NCI-H187 treated with DMSO at 0.1 percent for 48 hours (cell line): ENCODE measurements at places on chromosomes 11 and 22.

GRCh38 chr11:44066732-44067141, 667 bp downstream of the ACCS start:
- no peak for DNase-seq

DNA sequence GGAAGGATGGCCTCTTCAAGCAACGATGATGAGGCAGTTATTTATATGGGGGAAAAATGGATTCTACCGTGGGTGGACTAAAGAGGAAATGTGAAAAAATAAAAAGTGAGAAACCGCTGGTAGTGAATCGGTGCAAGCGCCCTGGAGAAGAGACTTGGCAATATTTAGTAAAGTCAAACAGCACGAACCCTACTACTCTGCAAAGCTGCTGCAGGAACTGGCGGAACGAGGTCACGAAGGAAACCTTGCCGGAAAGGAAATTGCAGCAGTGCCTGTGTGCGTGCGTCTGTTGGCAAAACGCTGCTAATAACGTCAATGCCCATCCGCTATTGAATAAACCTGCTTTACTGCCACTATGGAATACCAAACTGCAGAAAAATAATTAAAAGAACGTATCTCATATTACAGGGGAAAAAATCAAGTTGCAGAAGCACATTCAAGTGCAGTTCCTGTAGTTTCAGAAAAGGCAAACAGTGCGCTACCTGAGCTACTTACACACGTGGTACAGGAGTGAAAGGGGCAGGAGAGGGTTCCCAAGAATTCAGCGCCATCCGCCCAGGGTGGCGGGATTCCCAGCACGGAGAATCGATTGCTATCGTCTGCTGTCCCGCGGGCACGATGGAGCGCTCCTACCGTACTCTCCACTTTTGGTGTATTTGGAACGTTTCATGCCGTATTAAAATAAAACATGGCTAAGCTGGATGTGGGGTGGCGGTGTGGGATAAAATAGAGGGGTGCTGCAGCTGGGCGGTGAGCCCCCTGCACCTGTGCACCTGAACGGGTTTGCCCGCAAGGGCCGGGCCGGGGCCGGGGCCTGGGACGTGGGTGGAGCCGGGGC, 585 bp upstream of the NADSYN1 start:
- DNase-seq, result no peak

DNA sequence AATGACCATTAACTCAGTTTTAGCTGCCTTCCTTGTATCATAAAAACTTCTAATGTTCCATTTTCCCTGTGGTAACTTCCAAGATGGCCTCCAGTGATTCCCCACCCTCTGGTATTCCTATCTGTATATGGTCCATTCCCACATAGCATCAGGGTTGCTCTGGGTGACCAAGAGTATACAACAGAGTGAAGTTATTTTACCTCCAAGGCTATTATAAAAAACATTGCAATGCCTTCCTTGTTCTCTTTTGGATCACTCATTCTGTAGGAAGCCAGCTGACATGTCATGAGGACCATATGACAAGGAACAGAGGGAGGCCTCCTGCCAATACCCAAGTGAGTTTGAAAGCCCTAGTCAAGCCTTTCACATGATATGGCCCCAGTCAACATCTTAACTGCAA, 30.1 kb downstream of the ZNF280B start:
- no peak for DNase-seq

DNA sequence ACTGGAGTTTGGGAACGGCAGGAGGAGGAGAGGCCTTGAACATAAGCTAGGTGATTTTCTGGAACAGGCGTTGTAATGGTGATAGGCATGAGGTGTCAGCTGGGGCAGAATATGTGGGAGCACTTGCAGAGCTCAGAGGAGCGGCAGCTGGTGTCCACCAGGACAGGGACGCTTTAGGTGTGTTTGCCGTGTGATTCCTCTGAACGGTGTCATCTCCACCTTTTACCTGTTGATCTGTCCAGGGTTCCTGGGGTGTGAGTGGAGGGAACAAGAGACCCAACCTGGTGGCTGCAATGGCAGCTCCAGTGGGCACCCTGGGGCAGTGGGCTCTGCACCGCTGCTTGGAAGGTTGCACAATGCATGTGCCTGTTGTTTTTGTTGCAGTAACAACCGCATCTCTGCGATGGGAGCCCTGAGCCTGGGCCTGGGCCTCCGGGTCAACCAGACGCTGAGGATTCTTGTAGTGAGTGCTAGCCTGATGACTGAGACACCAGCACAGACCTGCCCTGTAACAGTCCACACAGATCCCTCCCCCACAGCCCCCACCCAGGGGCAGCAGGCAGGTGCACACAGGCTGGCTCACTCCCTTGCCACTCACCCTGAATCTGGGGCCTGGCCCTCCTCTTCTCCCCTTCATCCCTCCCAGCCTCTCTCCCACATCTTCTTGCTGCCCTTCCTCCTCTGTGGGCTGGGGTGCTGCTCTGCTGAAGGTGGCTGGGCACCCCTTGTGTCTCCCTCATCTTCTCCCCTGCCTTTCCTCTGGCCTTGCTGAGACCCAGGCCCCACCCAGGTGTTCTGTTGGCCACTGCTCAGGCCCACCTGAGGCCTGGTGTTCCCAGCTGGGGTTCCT, 9.2 kb downstream of the LRRC74B start:
- DNase-seq, result no peak

- no peak for DNase-seq
These were observed 179.2 kb upstream of the MTMR2 start for GRCh38 chr11:96103102-96103501.

DNA sequence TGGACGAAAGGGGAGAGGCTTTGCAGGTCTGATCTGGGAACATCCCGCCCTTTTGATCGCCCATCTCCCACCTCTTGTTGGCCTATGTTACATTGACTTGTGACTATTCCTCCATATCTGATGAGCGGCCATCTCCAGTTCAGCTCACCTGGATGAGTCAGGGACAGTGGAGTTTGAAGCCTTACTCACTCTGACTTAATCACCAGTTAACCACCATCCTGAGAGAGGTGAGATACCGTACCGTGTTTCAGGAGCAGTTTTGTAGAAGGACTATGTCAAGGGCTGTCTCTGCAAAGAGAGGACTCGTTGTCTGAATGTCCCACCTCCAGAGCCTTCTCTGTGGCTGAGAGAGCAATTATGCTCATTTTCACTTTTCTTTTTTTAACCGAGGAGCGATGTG, 771.7 kb downstream of the NTM start:
- DNase-seq, result no peak

GRCh38 chr11:128824191-128825049, 42.7 kb downstream of the KCNJ1 start:
- no peak for DNase-seq

- DNase-seq, result no peak
These were observed 5.2 kb downstream of the ROBO3 start for GRCh38 chr11:124870430-124870829.

DNA sequence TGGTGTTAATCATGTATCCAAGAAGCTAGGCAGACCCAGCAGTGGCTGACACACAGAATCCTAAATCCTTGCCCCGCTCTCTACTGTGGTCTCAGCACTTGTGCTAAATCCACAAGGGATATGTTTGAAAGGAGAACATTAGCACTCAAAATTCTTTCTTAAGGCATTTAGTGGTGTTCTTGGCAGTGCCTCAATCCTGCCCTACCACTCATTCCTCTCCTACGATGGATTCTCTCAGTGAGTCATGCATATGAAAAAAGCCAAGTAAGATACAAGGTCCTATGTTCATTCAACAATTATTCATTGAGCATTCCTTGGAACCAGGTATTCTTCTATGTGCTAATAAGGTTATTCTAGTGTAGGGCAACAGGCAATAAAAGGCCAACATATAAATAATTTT, 31.2 kb downstream of the RRP8 start:
- no peak for DNase-seq

DNA sequence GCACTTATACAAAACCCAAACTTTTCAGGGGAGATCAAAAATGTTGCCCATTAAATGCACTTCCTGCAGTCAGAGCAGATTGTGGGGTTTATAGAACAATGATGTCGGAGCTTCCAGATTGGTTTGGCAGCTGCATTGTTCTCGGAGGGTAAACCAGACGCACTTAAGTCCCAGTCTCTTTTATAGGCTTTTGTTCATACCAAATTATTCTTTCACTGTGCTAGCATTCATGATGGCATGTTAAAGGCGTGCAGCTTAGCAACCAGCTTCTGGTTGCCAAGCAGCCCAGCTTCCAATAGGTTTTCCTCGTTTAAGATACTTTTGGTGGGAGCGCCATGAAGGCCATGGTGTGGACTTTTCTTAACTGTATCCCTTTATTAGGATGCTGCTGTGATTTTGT, 40.9 kb downstream of the ZC3H12C start:
- DNase-seq, result peak; percentile 27

DNA sequence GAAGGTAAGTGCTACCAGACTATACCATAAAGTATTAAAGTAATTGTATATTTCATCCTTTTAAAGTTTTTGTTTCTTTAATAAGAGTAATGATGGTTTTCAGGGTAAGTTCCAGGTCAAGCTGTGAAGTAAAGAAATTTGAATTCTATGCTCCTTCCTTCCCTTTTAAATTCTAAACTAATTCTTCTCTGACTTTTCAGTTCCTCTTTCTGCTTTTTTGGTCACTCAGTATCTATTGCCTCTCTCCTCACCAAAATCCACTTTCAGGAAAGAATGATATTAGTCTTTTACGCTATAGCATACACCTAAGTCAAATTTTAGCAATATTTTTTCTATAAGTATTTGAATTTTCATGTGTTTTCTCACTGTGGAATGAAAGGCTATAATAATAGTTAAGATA, 8.2 kb downstream of the MMP8 start:
- no peak for DNase-seq

GRCh38 chr22:35892192-35892591, 136.4 kb downstream of the RBFOX2 start:
- DNase-seq, result no peak

DNA sequence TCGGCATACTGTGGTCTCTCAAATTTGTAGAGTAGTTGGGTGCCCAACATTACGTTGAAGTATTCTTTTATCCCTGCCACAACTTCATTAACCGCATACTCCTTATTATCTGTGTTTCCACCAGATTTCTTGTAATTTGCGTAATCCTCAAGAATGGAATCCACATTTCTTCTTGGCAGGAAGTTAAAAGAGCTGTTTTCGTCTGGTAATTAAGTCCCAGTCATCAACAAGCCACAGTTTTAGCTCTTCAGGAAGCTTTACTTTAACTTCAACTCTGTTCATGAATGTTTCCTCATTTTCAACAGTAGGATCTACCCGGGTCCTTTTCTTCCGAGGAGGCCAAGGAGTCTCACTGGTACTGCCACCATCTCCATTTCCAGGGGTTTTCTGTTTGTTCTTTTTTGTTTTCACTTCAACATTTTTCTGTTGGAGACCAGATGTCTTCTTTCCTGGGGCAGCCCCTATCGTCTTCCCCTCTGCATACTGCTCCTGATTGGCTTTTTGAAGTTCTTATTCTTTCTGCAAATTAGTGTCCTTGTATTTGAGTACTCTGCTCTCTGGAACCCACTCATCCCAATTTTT, 30.3 kb downstream of the PDE3B start:
- no peak for DNase-seq

- no peak for DNase-seq
These were observed 27.6 kb downstream of the ADORA2A start for GRCh38 chr22:24455039-24455438.
